Prostate gland (tissue), 2 donors: ENCODE measurements at places on chromosomes 4 and X. TPM values are rescaled to one million over a fixed set of nuclear protein-coding genes. Genes with fewer than 3 reads are reported as not detected.

Gene EREG
- total RNA-seq = 0.51 TPM

Gene HERC5
- 8.8 TPM for total RNA-seq

DNA sequence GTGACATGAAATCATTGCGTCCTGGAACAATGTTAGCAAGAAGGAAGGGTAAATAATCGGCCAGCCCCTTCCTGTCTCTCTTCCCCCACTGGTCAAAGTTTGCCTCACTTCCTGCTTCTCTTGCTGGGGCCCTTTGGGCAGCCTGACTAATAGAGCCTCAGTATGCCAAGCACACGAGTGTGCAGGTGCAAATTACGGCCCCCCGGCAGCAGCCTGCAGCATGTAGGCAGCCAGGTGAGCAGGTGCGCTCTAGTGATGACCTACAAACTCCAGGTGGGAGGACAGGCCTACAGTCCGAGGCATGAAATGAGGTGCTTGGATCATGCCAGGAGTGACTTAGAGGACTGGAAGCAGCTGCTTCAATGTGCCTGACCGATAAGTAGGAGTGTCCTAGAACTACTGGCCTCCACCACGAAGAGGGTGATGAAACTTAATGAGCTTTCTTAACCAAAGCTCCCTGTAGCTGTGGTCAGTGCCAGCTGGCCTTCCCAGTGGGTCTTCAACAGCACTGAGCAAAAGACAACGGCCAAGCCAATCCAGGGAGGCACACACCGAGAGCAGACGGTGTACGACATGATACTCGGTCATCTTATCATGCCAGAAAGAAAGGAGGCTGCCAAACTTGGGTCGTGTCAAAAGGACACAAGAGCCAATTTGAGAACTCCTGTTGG is 26.1 kb upstream of the FAT1 start:
- H3K36me3 ChIP-seq = no peaks in the 10 kb centered on the region
- no peak overlapping the region for H3K27ac ChIP-seq
- no peaks in the 10 kb centered on the region for H3K27me3 ChIP-seq
- no peak for DNase-seq

GRCh38 chrX:37746218-37746941 is 33.5 kb upstream of the CYBB start:
- no peaks in the 10 kb centered on the region for H3K27me3 ChIP-seq
- H3K36me3 ChIP-seq = no peaks in the 10 kb centered on the region
- no peak for DNase-seq
- no peak overlapping the region for H3K4me3 ChIP-seq
- H3K4me1 ChIP-seq = no peaks in the 10 kb centered on the region
- no peak overlapping the region for H3K27ac ChIP-seq

DNA sequence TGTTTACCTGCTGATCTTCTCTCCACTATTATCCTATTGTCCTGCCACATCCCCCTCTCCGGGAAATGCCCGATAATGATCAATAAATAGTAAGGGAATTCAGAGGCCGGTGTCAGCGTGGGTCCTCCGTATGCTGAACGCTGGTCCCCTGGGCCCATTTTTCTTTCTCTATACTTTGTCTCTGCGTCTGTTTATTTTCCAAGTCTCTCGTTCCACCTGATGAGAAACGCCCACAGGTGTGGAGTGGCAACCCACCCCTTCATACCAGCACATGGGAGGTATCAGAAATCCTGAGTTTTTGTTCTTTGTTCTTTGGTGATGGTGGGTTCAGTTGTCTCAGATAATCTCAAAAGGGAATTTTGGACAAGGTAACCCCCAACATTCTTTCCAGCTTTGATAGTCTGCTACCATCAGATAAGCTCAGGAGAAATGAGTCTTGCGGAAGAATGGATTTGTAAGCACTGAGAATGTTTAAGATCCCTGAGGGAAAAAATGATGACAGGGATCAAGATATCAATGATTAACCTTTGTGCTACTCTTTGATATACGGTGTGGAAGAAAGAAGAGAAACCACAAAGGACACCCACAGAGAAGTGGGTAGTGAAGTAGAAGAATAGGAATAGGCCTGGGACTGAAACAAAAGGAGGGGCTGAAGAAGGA is 117.9 kb downstream of the CEP44 start:
- H3K4me3 ChIP-seq = no peak overlapping the region
- H3K4me1 ChIP-seq = no peaks in the 10 kb centered on the region
- H3K27ac ChIP-seq = no peak overlapping the region
- no peaks in the 10 kb centered on the region for H3K27me3 ChIP-seq
- no peak for DNase-seq
- no peaks in the 10 kb centered on the region for H3K36me3 ChIP-seq

DNA sequence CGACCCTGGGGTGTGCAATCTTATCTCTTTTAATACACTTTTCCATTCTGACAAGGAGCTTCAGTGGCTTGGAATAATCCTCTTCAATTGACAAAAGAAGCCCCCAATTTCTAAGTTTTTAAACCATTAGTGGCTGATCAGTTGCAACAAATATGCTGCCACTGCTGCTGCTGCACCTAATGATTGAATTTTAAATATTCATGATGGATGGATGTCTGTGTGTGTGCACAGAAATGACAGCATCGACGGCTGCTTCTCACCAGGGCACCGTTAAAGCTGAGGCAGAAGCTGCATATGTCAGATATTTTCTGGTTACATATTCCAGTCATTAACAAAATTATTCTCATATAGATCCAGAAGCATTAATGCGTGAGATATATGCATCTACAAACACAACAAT is 182.4 kb downstream of the MGST2 start:
- no peaks in the 10 kb centered on the region for H3K27me3 ChIP-seq
- no peak for DNase-seq
- no peaks in the 10 kb centered on the region for H3K36me3 ChIP-seq
- no peak overlapping the region for H3K4me3 ChIP-seq
- no peak overlapping the region for H3K27ac ChIP-seq

DNA sequence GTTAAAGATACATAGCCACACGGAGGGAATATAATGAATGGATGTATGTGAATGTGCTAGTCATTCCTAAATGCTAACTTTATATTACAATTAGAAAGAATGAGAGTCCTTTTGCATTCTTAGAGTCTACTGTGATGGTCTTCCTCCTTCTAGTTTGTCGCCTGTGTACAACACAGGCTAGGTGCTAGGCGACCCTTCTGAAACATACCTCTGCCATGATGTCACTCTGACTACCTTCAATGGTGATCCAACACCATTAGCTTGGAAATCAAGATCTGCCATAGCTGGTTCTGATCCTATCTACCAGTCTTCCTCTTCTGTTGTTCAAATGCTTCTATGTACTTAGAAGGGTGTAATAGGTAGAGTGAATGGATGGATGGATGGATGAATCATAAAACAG is 151.2 kb downstream of the MGST2 start:
- no peak overlapping the region for H3K27ac ChIP-seq
- H3K4me1 ChIP-seq = no peaks in the 10 kb centered on the region
- H3K27me3 ChIP-seq = no peaks in the 10 kb centered on the region
- H3K36me3 ChIP-seq = no peaks in the 10 kb centered on the region

- H3K27me3 ChIP-seq = no peaks in the 10 kb centered on the region
- H3K27ac ChIP-seq = no peak overlapping the region
- DNase-seq = no peak
- H3K4me1 ChIP-seq = no peaks in the 10 kb centered on the region
- no peak overlapping the region for H3K4me3 ChIP-seq
Observed at GRCh38 chrX:148498067-148498466, 2.4 kb upstream of the AFF2 start.

DNA sequence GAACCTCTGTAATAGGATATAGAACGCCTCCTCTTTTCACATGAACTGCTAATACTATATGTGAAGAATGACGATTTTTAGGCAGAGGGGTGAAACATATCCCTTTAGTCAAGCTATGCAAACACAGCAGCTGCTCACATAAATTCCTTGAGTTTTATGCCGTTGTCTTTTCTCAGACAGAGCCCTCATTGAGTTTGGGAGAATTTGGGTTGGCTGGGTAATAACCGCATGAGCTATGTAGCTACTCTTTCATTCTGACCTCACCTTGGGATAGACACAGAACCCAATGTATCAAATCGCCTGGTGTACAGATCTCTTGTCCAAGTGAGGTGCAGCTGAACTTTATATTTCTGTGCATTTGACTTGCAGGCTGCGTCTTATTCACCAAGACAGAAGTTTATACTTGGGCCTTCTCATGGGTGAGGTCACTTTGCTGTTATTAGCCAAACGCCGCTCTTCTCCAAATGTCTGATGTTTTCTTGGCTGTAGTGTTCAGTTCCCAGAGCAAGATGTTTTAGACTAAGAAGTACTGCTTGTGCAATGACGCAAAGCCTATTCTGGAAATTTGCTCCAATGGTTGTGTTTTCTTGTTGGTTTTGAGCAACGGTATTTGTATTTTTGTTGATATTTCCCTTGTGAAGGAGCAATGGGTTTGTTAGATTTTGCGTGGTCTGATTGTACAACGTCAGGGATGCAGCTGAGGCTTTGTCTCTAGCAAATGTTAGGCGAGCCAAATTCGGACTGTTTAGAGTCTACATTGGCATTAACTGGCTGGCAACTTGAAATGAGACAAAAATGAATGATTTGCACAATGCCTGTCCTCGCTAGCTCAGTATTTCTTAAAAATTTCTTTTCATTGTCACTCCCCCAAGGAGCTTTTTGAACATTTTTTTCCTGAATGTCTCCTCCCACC is 11.2 kb upstream of the SPARCL1 start:
- H3K27ac ChIP-seq = peak overlapping the region; percentile 41
- H3K36me3 ChIP-seq = no peaks in the 10 kb centered on the region
- H3K4me1 ChIP-seq = no peaks in the 10 kb centered on the region
- no peaks in the 10 kb centered on the region for H3K27me3 ChIP-seq
- H3K4me3 ChIP-seq = no peak overlapping the region
